Lower leg skin (tissue), 4 donors: ENCODE measurements at places on chromosomes 11 and 22.

GRCh38 chr11:120750647-120751549 is 239.3 kb downstream of the GRIK4 start:
- DNase-seq, result no peak

- DNase-seq, result no peak
Observed at GRCh38 chr11:75398906-75399305, 412 bp upstream of the RPS3 start.

GRCh38 chr11:123560006-123560405 is 94.4 kb downstream of the SCN3B start:
- DNase-seq, result no peak

DNA sequence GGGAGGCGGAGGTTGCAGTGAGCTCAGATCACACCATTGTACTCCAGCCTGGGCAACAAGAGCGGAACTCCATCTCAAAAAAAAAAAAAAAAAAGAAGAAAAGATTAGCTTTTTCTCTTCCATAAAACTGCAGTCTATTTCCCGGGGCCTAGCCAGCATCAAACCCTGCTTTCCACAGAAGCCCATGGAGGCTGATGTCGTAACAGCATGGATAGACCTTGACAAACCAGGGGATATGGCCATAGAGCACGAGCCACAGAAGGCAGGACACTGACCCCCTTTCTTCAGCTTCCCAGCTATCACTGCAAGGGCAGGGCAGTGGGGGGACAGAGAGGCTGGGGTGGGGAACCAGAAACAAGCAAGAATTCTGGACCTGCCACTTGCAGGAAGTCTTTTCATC is 21.5 kb downstream of the HPS4 start:
- no peak for DNase-seq

GRCh38 chr11:57474017-57474802 is 13.9 kb downstream of the RTN4RL2 start:
- no peak for DNase-seq

- no peak for DNase-seq
Observed at GRCh38 chr11:43758927-43759326, 78.4 kb downstream of the HSD17B12 start.

DNA sequence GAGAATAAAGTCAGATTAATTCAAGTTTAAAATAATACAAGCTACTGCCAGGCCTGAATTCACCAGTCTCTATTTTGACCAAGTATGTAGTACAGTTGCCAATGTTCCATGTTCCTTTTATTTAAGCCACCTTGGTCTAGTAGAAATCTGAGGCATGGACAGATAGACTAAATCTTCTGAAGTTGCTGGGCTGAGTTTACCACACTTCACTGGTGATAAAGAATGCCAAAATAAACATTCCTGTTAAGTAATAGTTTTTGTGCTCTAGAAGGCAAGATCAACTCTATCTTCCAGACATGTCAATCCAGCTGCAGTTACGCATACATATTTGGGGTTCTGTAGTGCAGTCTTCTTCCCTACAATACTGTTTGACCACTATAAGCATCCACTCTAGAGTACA is 83.9 kb upstream of the C11orf87 start:
- no peak for DNase-seq

DNA sequence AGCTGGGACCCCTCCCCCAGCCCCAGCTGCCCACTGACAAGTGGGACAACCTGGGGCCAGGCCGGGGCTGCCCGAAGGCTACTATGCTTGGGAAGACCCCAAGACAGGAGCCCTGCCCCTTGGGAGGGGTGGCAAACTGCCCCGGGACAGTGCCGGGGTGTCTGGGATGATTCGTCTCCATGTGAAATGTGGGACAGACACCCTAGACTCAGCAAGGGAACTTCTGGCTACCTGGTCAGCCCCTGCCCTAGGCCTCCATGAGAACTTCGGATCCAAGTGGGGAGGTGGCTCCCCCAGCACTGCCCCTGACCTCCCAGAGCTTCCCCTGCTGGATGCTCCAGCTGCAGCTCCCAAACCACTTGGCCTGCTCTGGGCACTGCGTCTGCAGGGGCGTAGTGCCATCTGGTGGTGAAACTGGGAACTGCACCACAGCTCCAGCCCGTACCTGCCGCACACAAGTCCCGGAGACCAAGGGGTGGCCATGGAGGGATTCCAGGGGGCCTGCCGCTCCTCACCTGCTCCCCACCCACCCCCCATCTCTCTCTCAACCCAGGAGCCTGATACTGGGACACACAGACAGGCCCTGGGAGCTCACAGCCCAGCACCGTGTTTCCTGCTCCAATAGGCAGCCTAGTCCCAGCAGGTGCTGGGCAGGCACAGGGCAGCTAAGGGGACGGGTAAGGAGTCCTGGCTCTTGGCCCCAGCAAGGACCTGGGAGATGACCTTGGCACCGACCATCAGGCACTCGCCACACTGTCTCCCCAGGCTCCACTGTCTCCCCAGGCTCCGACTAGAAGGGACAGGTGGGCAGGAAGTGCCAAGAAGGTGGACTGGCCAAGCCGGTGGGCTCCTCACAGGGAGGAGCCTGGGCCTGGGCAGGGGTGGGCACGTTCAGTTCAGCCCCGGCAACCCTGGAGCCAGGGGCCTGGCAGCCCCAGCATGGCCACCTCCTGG is 194.1 kb downstream of the IGLL1 start:
- DNase-seq, result peak; percentile 97

DNA sequence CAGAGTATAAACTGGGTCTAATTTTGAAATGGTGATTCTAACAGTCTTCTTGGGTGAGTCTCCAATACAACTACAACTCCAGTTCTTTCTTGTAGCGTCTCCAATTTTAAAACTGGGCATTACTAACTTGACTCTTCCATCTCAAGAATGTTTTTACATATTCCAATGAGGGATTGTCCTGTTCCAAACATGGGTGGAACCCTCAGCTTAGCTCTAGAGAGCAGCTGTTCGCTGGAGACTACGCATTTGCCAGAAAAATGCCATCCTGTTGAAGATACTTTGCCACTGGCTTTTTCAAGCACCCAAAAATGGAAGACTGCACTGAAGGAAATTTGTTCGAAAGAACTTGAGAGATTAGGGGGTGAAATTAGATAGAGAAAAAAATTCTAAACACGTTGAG is 870.0 kb downstream of the NTM start:
- DNase-seq, result no peak

GRCh38 chr22:48147404-48147803 is 1385.0 kb downstream of the TBC1D22A start:
- DNase-seq, result no peak

GRCh38 chr11:36097219-36097650 is 153.4 kb downstream of the LDLRAD3 start:
- no peak for DNase-seq

DNA sequence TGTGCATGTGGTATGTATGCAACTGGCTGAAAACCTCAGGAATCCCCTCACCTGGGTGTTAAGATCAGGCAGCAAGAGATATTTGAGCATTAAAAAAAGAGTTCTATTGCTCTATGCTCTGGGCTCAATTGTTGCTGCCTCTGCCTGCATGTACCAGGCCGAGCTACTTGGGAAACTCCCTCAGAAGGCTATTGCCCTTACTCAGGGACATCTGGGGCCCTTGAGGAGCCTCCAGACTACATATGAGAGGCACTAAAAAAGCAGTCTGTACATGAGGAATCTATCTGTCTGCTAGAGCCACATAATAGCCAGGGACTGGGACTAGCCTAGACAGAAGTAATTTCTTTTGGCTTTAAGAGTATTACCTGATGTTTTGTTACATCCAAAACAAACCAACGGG is 120.1 kb downstream of the SWAP70 start:
- no peak for DNase-seq

GRCh38 chr22:26642465-26643417 is 14.6 kb upstream of the MIAT start:
- no peak for DNase-seq

DNA sequence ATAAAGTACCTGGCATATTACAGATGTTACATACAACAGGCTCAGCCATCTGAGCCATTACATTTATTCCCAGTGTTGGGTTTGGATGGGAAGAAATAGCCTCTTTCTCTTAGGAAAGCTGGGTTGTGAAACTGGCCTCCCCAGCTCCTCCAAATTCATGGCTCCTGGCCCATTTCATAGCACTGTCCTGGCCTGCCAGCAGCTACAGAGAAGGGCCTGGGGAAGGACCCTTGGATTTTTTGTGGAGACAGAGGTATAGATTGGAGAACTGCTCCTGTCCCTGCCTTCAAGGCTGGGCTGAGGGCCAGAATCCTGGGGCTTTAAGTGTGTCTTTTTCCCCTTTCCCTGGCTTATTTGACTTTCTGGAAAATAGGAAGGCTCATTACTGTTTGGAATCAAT is 18.0 kb downstream of the PKNOX2 start:
- DNase-seq, result no peak

DNA sequence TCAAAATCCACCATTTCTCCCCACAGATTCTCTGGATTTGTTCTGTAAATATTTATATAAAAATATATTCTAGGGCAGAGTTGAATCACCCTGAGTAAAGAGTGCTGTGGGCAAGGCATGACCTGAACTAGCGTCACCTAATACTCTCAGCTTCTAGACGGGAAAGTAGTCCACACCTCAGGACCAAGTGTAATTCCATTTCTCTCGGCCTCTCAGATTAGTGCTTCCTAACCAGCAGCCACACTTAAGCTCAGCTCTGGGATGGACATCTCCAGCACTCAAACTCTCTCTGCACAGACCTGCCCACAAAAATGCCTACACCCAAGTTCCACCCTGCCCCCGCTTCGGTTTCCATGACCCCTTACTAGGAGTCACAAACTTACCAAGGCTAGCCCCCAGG is 5.3 kb downstream of the SPTBN2 start:
- no peak for DNase-seq

DNA sequence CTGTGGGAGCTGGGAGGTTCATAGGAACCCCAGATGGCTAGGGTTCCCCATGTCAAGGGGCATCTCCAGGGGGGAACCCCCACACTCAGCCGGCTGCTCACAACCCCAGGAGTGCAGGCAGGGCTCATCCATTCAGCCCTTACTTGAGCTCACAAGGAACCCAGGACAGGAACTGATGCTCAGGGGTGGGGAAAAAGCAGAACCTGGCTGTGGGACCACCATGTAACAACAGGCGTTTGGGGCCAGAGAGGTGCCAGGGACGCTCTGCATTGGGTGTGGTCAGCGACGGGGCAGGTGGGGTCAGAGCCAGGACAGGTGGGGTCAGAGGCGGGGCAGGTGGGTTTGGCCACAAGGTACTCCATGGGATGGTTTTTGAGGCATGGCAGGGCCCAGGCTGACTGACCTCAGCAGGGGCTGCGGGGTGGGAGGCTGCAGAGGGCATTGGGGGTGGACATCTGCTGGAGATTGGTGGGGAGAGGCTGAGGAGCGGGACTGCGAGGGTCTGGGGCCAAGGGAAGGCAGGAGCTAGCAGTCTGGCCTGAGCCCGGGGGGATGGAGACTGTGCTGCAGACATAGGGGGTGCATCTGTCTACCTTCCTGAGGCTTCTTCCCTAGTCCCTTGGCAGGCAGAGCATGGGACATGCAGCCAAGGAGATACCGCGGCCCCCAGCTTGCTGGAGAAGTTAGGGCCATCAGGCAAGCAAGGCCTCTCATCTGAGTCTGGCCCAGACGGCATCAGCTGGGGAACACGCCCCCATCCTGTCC is 34.0 kb upstream of the CARS1 start:
- DNase-seq, result no peak

GRCh38 chr22:30763815-30764673 is 69.4 kb downstream of the OSBP2 start:
- DNase-seq, result no peak

GRCh38 chr11:78131956-78132355 is 7.5 kb downstream of the ALG8 start:
- no peak for DNase-seq

DNA sequence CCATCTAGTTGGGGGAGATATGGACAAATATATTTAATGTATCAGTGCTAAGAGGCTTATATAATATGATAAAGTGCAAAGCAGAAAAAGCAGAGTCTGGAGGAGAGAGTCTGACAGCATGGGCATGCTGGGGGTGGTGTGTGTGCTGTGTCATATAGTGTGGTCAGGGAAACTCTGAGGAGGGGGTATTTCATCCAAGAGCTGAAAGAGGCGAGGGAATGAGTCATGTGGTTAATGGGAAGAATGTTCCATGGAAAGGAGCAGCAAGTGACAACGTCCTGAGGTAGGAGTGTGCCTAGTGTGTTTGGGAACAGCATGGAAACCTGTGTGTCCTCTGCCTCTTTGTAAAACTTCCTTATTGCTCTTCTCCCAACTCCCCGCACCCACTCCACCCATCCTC is 38.0 kb downstream of the EIF3F start:
- peak; percentile 7 for DNase-seq

DNA sequence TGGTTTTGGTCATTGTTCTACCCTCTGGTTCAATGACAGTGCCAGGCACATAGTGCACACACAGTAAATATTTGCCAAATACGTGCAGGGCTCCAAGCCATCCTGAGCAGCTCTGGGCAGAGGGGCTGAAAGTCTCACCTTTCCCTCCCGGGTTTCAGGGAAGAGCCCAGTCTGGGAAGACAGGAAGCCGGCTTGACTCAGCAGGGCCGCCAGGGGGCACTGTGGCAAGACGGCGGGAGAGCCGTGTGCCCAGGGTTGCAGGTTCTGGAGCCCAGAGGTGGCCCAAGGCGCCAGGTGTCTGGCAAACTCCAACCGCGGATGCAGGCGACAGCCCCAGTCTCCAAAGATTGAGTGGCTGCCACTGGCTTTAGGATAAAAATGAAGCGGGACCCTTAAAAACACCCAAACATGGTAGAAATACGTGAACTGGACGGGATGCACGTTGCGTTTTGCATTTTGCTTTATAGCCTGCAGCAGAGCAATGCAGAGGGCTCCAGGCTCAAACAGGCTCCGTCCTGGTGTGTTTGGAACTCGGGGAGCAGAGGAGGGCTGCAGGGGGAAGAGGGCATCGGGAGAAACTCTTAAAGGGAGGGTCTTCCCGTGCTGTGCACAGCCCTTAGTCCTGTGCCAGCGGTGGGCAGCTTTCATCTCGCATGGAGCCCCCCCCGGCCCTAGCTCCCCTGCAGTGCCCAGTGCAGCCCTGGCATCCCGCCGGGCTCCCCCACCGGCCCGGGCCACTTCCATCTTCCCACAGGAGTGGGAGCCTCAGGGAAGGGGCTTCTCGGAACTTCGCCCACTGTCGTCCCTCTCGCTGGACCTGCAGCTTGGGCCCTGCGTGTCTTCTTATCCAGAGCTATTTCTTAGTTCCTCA is 10.7 kb downstream of the KRTAP5-5 start:
- DNase-seq, result no peak

DNA sequence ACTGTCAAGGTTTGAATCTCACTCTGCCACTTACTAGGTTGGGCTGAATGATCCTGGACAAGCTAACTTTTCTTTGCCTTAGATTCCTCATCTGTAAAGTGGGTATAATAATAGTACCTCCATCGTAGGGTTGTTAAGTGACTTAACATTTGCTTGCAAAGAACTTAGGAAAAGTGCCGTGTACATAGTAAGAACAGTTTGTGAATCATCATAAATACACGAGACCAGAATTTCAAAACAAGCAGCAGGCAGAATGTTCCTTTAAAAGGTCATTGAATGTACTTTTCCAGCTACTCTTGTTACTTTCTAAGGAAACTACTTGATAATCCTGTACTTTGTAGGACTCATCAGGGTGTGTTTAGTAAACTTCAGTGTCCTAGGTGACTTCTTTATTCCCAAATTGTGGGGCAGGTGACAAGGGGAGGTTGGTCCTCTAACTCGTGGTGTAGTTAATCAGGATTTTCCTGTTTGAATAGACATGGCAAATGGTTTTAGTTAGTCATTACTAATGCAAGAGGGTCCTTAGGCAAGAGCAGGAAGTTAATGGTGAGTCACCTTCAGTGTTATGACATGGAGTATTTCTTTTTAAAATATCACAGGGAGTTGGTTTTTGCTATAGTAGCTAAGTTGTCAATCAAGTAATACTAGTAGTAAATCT is 67.9 kb downstream of the YAP1 start:
- no peak for DNase-seq
